ENCODE measurements at places on chromosomes 5 and 9.
A peak's percentile ranks its signal among the peaks of the same experiment; 100 is the strongest.

DNA sequence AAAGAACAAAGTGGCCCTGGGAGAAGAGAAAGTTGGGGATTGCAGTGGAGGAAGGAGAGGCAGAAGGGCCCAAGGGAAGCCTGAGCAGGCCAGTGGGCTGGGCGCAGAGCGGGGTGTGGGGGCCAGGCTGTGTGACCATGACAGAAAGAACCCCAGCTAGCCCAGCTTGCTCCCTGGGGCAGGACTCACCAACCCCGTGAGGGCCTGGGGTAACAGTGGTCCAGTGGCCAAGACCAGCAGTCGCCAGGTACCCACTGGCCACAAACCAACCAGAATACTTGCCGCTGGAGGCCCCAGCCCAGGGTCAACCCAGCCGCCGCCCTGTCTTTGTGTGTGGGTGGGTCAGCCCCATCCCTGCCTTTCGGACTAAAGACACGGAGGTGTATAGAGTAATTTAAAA lies 146.5 kb downstream of the CACNA1B start:
- DNase-seq: no peak

- no peak for DNase-seq
Observed at GRCh38 chr5:149578896-149579295, 2.4 kb upstream of the ARHGEF37 start.

GRCh38 chr5:118033686-118034338 lies 954.5 kb downstream of the DTWD2 start:
- no peak for DNase-seq

- no peak for DNase-seq
Observed at GRCh38 chr5:157918811-157919742, 60.1 kb upstream of the CLINT1 start.

- DNase-seq: no peak
Observed at GRCh38 chr5:56176871-56177533, 56.1 kb downstream of the ANKRD55 start.

GRCh38 chr5:67669916-67670315 lies 473.3 kb upstream of the CD180 start:
- no peak for DNase-seq

DNA sequence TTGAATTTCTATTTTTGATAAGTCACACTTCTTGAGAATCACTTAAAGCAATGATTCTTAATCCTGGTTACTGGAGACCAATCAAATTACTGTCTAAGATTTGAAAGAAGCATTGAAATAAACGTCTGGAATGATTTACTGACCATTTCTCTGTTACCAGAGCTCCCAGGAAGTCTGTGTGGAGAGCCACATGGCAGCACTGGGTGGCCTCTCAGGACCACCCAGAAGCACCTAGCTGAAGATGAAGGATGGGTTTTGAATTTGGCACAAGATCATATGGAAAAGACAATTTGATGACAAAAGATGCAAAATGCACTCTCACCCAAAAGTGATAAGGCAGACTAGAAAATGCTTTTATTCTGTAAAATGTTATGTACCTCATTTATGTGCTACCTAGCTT lies 30.4 kb downstream of the IARS1 start:
- no peak for DNase-seq

DNA sequence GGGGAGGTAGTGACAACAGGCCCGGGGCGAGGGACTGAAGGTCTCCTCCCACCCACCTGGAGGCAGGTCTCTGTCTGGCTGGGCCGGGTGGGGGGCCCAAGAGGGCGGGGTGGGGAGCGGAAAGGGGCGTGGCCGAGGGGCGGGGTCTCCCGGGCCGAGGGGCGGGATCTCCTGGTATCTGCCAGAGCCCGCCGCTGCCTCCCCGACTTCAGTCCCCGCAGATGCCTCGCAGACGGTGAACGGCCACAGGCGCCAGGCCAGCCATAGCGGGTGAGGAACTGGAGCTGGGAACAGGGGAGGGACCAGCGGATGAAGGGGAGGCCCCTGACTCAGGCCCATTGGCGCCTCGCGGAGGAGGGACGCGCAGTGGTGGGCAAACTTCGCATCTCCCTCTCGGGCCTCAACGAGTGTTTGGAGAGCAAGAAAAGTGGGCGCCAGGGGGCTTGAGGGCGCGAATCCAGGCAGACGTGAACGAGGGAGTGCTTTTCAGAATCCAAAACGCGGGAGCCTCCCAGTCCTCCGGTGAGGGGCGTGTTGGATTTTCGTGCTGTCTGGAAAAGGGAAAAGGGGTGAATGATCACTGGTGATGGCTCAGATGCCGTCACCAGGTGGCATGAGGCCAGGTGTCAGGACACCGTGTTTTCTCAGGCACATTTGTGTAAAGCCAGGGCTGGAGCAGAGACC lies at the start of gene ADGRD2:
TSS of gene ADGRD2 (plus strand) at position 211 of the 684 bp plus-strand sequence. CDS start 1,216 bp downstream, outside the sequence.
- DNase-seq: no peak

DNA sequence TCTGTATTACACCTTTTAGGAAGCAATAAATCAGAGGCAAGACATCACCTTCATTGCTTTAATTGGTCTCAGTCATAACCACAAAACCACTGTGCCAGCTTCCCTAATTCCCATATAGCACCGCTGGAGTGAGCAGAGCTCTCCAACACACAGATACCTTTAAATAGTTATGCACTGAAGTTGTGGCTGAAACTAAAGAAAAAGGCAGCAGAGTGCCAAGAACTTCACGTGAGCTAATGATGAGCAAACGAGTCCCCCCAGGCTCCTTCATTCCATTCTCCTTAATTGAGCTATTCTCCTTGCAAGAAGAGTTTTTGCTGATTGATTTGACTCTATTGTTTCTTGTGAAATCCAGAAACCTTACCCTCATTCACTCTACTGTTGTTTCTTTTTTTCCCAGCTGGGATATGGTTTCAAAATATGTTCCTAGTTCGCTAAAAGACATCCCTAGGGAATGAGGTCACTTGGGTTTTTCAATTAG lies 501.5 kb downstream of the SPATA31D1 start:
- DNase-seq: no peak

- no peak for DNase-seq
Observed at GRCh38 chr5:1930880-1931603, 48.3 kb upstream of the IRX4 start.

DNA sequence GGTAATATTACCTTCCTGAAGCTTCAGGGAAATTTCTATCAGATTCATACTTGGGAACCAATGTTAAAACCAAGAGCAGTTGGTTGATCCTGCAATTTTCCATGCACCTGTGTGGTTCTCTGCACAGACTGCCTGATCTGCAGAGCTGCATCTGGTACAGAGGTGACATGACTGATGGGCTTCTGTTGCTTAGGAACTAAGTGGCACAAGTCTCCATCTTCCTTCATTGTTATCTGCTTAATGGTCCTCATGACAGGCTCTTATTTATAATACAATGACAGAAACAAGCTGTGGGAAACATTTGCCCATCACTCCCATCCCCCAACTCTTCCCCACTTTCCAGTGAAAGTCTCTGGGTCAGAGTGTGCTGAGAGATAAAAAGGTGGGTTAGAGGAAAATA lies 799.1 kb downstream of the TAF11L14 start:
- DNase-seq: no peak

- no peak for DNase-seq
Observed at GRCh38 chr9:137236936-137237421, 4.1 kb upstream of the TUBB4B start.

GRCh38 chr5:157481265-157481664 lies 21.3 kb downstream of the NIPAL4 start:
- no peak for DNase-seq

GRCh38 chr9:24073007-24073592 lies 247.1 kb upstream of the ELAVL2 start:
- no peak for DNase-seq

DNA sequence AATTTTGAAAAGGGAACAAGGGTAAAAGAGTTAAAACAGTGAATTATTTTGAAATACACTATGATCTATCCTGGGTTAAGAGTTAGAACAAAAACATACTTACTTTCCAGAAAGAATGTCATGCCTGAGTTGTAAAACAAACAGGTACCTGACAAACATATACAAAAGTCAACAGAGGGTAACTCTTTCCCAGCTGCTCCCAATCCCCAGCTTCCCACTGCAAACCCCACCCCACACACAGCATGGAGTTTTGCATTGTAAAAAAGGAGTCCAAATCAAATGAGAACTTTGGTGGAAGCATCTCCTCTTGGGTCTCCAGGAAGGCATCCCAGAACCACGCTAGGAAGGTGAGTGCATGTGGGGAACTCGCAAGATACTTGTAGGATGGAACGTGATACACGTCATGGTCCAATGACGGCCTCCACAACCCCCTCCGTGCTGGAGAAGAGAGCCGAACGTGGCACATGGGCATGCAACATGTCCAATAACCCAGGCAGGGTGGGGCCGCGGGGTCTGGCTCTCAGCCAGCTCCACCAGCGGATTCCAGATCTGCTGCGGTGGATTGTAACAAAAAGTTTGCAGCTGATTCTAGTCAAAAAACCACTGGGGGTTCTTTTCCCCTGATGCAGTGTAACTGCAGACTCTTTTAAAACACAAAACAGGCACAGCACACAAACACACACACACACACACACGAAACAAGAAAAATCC lies 55.8 kb downstream of the EPB41L4B start:
- peak; percentile 12 for DNase-seq

DNA sequence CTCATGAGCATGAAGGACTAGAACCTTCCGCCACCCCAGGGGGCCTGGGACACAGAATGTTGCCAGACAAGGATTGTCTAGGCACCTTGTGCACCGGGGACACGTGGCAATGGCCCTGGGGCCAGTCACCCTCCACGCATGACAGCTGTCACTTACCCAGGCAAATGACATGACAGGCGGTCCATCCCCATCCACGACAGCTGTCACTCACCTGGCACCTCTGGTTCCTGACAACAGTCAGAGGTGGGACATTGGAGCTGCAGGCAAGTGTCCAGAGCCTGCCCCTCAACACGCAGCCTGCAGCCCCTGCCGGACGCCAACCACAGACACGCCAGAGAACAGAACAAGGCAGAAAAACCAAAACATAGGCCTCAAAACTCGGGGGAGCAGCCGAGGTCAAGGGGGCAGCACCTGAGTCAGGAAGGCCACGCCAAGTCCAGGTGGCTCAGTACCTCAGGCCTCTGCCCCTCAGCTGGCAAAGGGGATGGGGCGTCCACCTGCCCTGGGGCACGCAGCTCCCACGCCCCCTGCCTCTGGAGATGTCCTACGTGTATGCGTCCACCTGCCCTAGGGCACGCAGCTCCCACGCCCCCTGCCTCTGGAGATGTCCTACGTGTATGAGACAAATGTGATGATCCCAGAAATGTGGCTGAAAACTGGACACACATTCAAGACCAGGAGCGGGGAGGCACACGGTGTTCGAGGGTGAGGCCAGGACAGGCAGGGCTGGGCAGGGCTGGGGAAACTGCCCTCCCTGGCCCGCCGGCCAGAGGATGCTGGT lies 14.5 kb downstream of the VAV2 start:
- no peak for DNase-seq

DNA sequence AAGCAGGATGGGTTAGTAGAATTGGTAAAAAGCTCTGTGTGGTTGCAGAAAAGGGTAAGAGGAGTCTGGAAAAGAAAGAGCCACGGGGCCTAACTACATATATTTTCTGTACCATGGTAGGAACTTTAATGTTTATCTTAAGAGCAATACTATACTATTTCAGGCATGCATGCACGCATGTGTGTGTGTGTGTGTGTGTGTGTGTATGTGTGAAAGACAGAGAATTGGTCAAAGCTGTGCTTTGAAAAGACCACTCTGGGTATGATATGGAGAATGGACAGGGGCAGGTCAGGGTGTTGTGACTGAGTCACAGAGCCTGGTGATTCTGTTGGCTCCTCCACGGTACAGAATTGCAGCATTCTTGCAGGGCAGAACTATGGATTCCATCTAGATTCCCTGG lies 339.3 kb downstream of the SLIT3 start:
- no peak for DNase-seq

- no peak for DNase-seq
Observed at GRCh38 chr9:117772960-117773359, 68.8 kb downstream of the TLR4 start.

DNA sequence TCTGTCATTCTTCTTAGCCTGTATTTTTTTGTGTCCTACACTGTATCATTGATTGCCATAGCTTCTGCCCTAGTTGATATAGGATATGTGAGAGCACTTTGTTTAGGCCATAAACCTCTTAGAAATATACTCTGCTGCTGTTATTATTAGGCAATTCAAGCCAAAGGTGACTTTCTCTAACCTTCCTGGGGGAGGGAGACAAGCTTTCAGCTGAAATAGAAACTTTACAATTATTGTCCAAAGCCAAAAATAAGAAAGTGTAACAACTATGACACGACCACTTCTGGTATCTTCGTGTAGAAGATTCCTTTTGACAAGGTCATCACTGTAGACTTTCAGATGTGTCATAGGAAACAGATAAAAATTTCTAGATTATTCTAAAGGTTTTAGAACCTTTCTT lies 12.2 kb upstream of the CSNK1A1 start:
- no peak for DNase-seq

Measured in NCI-H187 (cell line).